ENCODE measurements at places on chromosomes 13 and 19.

- DNase-seq: peak; percentile 79
These were observed 32.1 kb downstream of the LYL1 start for GRCh38 chr19:13070425-13071140.

- no peak for DNase-seq
These were observed 1237.7 kb upstream of the PCDH20 start for GRCh38 chr13:62653371-62653770.

DNA sequence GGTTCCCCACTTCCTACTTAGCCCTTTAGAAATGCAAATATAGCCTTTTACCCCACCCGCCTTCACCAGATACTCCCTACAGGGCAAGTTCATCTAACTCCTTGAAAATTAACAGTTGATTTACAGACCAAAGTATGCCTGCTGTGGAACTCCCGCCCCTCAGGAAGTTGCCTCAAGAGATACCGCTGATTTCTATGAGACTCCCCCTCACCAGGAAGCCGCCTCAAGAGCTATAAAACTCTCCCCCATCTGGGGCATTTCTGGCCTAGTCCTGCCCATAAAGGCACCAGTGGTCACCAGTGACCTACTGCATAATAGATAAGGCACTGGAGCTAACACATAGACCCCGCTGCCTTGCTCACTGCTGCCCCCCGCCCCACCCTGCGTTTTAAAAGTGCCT is 201.7 kb upstream of the UBL3 start:
- DNase-seq: no peak

DNA sequence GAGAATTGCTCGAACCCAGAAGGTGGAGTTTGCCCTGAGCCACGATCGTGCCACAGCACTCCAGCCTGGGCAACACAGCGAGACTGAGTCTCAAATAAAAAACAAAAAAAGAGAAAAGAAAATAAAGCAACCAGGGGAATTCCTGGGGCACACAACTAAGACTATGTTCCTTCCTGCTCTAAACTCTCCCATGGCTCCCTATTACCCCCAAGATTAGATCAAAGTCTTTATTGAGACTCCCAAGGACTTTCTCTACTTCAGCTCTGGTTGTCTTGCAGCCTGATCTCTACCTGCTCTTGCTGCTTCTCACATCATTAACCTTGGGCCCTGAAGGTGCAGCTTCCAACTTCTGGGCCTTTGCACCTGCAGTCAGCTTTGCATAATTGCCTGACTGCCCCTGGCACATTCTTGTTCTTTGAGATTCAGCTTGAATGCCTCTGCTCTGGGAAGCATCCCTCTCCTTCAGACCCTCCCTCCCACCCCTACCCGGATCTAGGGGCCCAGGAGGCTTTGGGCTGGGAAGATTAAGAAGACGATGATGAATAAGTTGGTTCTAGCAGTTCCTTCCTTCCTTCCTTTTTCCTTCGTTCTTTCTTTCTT is 16.8 kb upstream of the CERS4 start:
- no peak for DNase-seq

- DNase-seq: no peak
These were observed 3.2 kb upstream of the PROZ start for GRCh38 chr13:113155201-113155600.

GRCh38 chr19:35929876-35930275 is 6.3 kb upstream of the LRFN3 start:
- DNase-seq: no peak

- DNase-seq: no peak
These were observed 15.3 kb downstream of the PRKCSH start for GRCh38 chr19:11450570-11451326.
